ENCODE measurements at places on chromosomes 16 and 17.

DNA sequence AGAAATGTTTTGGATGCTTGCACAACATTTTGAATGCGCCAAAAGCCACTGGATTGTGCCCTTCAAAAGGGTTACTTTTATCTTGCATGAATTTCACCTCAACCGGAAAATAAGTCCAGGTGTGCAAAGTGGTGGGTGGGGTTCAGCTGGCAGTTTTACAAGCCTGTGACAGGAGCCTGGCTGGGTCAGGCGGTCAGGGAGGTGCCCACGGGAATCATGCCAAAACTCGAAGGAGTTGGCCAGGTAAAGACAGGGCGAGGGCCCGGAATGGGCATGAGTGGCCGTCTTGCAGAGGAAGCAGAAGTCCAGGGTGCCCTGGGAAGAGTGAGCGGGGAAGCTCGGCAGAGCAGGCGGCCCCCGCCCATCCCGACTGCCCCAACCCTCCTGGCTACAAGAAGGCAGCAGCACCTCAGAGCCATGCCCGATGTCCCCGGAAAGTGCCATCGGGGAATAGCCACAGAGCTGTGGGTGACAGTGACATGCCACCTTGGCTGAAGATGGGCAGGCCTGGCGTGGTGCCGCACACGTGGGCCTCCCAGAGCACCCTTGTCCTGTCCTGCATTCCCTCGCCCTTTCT, 19.1 kb upstream of the CACNG1 start:
- DNase-seq: no peak

DNA sequence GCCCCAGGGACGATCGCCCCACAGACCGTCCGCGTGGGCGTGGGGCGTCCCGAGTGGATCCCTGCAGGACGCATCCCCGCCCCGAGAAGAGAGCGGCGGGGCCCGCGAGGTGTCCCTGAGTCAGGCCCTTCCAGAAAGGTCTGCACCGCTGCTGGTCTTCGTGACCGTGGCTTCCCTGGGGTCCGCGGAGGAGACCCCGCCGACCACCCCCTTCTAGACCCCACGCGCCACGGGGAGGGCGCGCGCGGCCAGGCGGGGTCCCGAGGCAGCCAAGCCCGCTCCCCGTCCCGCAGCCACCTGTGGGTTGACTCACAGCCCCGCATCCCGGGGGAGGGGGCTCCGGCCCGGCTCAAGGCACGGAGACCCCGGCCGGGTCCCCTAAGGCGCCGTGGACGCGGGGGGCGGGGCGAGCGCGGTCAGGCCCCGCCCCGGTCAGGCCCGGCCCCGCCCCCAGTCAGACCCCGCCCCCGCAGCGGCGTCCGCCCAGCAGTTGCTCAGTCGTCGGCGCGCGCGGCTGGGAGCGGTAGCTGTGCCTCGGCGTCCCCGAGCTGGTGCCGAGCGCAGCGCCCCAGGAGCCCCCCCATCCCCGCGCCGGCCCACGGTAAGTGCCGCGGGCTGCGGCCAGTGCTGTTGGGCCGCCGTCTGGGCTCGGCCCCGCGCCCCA, at the start of gene BAIAP3:
BAIAP3 (plus strand) TSS at position 497 of the 664 bp plus-strand sequence. CDS start 4,905 bp downstream, outside the sequence.
- DNase-seq: no peak

DNA sequence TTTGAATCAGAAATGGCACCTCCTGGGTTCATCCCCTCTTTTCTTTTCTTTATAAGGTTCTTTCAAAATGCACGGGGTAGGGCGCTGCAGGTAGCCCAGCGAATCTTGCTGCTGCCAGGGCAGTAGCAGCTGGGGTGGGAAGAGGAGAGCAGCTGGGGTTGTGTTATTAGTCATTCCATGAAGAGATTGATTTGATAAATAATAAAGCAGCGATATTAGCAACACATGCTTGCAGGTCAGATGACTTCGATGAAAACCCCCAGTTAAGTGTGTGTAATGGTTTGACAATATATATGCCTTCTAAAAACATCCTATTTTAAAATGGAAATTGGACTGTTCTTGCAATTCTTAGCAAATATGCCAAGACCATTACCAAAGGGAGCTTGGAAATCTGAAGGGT, 200.7 kb downstream of the CCDC182 start:
- no peak for DNase-seq

DNA sequence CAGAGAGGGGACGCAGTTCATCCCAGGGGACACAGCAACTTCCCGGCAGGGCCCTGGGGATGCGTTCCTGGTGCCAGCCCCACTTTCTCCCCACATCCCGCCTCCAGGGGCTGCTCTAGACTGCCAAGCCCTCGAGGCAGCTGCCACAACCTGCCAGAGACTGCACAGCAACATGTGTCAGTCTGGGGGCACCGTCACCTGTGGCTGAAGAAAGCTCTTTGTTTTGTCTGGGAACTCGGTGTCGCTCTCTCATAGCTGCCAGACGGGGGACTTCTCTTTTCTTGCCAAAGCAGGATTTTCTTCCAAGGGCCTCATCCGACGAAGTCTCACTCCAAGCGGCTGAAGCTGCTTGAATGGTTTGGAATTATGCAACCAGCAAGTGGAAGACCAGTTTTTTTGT, 43.7 kb downstream of the COTL1 start:
- no peak for DNase-seq

DNA sequence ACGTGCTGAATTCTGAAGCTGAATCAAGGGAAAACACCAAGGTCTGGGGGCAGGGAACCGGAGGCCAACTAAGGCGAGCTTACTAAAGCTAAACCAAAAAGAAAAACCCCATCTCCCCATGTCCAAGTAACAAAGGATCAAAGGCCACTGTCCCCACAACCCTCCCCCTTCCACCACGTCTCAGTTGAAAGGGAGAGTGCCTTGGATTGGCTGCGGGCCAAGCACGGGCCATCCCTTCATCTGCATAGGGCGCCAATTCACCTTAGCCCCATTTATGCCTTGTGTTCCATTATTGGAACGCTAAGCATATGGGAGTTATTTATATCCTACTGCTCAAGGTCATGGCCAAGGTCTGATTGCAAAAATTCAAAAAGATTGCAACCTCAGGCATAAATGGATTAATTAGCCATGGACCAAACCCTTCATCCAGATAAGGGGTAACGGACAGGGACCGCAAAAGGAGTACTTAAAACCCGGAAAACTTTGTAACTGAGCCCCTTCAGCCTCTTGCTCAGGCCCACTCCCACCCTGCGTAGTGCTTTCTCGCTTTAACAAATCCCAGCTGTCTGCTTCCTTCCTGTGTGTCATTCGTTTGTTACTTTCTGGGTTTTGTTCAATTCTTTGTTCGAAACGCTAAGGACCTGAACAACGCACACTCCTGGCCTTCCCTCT, 740 bp upstream of the ATP6V0D1 start:
- DNase-seq: no peak

- DNase-seq: no peak
Observed at GRCh38 chr17:40427002-40427491, 9.4 kb upstream of the TOP2A start.

DNA sequence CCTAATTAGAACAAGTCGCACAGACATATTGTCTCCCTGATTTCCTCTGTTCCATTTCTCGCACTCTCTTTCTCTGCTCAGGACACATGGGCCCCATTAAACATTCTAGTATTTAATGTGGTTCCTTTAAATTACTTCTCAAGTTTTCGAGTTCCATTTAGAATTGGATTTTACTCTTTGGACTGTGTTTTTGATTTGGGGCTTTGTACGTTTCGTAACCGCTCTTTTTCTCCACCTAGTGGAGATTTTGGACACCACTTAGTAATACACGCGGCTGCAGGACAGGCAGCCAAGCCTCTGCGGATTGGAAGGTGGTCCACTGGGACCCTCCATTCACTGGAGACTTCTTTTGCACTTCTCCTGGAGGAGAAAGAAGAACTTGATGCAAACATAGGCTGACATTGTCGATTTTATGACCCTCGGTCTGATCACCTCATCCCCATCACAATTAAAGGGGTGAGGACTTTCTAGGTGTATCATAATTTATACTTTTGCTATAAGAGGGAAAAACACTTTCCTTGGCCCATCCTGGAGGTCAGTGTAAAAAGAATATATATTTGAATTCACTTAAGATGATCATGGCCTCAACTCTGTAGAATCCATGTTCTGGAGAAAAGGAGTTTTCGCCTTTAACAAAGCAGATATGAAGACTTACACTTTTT, 85.7 kb downstream of the NOG start:
- no peak for DNase-seq

GRCh38 chr17:59372138-59372751, 40.8 kb downstream of the YPEL2 start:
- no peak for DNase-seq

GRCh38 chr17:62859146-62859545, 51.0 kb upstream of the MARCHF10 start:
- DNase-seq: no peak

DNA sequence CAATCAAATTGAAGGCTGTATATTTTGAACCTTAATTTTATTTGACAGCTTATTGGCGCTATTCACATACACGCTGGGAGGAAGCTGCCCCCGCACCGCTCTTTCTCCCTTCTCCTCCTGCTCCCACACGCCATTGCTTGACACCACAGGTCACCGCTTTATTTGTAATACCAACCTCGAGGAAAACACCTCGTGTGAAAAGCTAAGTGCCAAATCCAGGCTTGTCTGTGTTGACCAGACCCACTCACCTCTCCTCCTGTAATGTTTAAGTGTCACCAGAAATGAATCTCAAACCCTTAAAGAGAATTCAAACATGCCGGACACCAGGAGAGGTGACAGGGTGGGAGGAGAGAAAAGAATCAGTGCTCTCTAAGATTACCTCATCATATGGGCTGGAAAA, 331.4 kb downstream of the GRIN2A start:
- DNase-seq: no peak

DNA sequence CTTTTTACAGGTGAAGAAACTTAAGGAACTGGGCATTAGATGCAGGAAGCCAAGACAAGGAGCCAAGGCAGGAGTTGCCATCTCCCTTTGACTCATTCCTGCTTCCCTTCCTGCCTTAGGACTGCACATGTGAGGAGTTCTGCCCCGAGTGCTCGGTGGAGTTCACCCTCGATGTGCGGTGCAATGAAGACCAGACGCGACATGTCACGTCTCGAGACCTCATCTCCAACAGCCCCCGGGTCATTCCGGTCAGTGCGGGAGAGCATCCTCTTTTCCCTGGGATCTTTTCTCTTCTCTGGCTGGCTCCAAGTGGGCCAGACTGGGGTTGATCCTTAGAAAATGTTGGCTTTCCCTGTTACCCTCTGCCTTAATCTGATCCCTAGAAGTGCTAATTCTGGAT, 6.6 kb downstream of the POLR2C start:
- DNase-seq: no peak

DNA sequence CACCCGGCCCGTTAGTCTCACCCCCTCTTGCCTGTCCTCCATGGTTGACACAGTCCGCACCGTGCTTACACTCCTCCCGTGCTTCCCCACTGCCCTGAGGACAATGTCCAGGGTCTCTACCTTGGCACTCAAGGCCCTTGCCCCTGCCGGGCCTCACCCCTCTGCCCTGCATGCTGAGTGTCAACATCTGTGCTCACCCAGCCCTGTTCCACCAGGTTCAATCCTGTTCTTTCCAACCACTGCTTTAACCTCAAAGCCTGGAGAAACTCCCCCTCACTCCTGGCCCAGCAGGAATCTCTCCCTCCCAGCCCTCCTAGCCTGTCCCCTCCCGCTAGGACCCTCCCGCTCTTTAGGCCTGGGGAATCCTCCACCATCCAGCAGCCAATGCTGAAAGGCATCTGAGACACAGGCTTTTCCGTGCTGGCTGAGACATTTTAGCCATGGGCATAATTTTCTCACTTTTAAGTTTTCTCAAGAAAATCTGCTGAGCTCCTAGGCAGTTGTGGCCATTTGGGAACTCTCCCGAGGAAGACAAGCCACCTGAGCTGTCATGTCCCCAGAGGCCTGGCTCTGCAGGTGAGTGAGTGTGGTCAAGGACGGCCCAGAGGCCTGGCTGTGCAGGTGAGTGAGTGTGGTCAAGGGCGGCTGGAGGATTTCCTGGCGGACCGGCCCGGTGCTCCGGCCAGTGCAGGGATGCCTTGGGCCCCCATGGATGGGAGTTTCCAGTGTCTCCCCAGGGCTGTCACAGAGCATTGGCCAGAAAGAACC, 10.8 kb upstream of the P2RX1 start:
- no peak for DNase-seq

DNA sequence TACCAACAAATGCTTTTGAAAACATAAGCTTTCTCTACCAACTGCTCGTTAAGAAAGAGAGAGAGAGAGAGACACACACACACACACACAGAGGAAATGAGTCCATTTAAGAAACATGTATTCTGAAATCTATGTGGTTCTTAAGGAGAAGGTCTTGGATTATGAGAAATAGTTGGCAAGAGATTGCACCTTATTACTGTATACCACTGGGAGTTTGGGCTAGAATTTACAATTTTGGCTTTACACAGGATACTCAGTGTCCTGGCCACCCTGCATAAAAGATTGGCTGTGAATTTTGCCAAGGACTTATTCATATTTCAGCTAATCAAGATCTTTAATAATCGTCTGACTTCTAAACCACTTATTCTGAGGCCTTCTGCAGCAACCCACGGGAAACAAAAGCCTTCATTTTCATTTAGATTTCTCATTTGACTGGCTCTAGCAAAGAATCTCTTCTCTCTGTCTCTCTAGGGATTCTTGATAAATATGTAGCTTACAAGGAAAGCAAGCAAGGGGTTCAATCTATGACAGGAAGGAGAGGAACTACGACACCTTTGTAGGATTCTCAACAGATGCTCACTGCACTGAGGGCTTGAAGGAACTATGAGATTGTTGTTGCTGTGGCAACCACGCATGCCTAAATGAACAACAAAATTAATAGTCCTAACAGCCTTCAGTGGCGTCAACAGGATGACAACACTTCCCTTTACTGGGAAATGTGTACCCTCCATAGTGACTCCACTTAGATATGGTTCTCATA, 75.3 kb upstream of the GNAO1 start:
- DNase-seq: no peak

DNA sequence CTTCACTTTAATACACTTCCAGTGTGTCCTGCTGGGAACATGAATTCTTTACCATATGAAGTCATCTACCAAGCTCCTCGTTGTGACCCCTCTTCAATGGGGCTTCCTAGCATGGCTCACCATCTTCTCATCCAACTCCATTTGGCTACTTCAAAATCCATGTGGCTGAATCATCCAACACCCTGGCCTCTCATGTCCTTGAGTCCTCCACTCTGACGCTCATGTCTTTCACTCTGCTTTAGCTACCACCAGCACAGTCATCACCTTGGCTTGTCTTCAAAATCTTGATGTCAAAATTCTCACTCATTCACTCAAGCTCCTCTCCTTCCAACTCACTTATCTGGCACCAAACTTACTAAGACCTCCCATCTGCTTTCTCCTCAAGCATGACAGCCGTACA, 35.8 kb downstream of the AMFR start:
- no peak for DNase-seq
